ENCODE measurements at places on chromosomes 4 and X. TPM values are rescaled to one million over a fixed set of nuclear protein-coding genes. Genes with fewer than 3 reads are reported as not detected.

DNA sequence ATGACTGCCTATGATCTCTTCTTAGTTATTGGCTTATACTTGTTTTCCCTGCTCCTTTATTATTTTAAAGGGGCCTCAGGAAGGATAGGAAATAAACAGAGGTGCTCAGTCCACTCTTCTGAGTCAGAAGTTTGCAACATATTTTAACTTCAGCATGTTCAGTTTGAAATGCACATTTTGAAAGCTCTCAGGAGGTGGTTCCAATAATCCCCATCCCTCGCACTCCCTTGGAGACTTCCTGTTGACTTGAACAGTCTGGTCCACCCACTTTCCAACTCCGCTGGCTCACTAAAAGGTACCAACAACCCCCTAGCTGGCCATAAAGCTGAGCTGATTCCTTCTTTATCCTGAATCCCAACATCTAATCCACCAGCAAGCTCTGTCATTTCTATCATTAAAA lies 78.3 kb upstream of the DUSP21 start:
- no peak overlapping the region for H3K27ac ChIP-seq
- DNase-seq: no peak
- H3K4me3 ChIP-seq: no peak overlapping the region
- H3K4me1 ChIP-seq: peaks cover 4% of the 10 kb centered on the region
- H3K36me3 ChIP-seq: no peaks in the 10 kb centered on the region
- no peaks in the 10 kb centered on the region for H3K27me3 ChIP-seq

- no peak overlapping the region for H3K27ac ChIP-seq
- H3K4me3 ChIP-seq: no peak overlapping the region
- peaks cover 2% of the 10 kb centered on the region for H3K27me3 ChIP-seq
- DNase-seq: no peak
- H3K36me3 ChIP-seq: no peaks in the 10 kb centered on the region
Measured at GRCh38 chr4:72484981-72485380, 84.0 kb downstream of the ADAMTS3 start.

- H3K36me3 ChIP-seq: no peaks in the 10 kb centered on the region
- DNase-seq: no peak
Measured at GRCh38 chrX:123869488-123869887, 9.6 kb downstream of the XIAP start.

DNA sequence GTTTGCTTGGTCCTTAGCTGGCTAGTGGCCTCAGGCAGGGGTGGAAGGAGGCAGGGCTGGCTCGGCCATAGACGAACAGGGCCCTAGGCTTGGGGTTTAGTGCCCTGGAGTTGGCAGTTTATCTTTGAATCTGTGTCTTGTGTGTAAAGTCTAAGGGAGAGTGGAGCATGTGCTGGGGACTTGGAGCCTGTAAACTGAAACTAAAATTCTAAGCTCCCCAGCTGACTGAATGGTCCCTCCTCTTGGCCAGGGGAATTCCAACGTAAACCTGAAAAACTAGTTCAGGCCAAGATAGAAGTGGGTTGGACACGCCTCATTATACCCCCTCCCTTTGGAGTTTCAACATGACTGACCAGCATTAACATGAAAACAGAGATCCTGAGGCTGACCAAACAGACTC lies 46.1 kb upstream of the GPR78 start:
- no peaks in the 10 kb centered on the region for H3K36me3 ChIP-seq
- DNase-seq: no peak
- H3K27me3 ChIP-seq: no peaks in the 10 kb centered on the region
- H3K27ac ChIP-seq: peak overlapping the region; percentile 9

- peaks cover 20% of the 10 kb centered on the region for H3K4me1 ChIP-seq
- H3K36me3 ChIP-seq: no peaks in the 10 kb centered on the region
- H3K27ac ChIP-seq: peak overlapping the region; percentile 13
- H3K4me3 ChIP-seq: no peak overlapping the region
- no peak for DNase-seq
- H3K27me3 ChIP-seq: no peaks in the 10 kb centered on the region
Measured at GRCh38 chrX:46376246-46376885, 168.9 kb downstream of the ZNF674 start.

GRCh38 chrX:129577473-129577872 lies 37.4 kb downstream of the OCRL start:
- peaks cover 37% of the 10 kb centered on the region for H3K4me1 ChIP-seq
- H3K27ac ChIP-seq: peak overlapping the region; percentile 97
- DNase-seq: no peak
- H3K4me3 ChIP-seq: no peak overlapping the region

GRCh38 chrX:34877436-34877835 lies 65.2 kb upstream of the FAM47B start:
- no peaks in the 10 kb centered on the region for H3K36me3 ChIP-seq
- DNase-seq: no peak
- H3K27me3 ChIP-seq: no peaks in the 10 kb centered on the region
- no peak overlapping the region for H3K4me3 ChIP-seq
- peaks cover 66% of the 10 kb centered on the region for H3K4me1 ChIP-seq

DNA sequence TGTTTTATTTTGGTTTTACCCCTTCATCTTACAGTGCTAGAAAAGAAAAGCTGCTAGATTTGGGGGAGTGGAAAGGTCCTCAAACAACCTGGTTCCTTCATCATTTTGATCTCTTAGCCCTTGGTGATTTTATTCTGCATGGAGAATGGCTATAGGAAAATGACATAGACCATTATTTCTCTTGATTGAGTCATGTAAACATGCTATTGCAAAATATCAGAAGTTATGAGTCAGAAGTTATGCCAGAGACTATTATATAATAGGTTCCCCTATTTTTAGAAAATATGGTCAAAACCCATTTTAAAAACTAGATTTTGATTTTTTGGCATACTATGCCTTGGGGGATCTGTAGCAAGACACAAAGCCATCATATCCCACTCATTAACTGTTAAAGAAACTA lies 83.7 kb upstream of the FAM9C start:
- peaks cover 59% of the 10 kb centered on the region for H3K4me1 ChIP-seq
- no peak for DNase-seq
- no peaks in the 10 kb centered on the region for H3K36me3 ChIP-seq
- no peak overlapping the region for H3K4me3 ChIP-seq
- H3K27ac ChIP-seq: no peak overlapping the region
- no peaks in the 10 kb centered on the region for H3K27me3 ChIP-seq

- H3K4me1 ChIP-seq: peaks cover 17% of the 10 kb centered on the region
- no peaks in the 10 kb centered on the region for H3K36me3 ChIP-seq
- H3K4me3 ChIP-seq: no peak overlapping the region
Measured at GRCh38 chrX:41381685-41382084, 47.7 kb downstream of the DDX3X start.

DNA sequence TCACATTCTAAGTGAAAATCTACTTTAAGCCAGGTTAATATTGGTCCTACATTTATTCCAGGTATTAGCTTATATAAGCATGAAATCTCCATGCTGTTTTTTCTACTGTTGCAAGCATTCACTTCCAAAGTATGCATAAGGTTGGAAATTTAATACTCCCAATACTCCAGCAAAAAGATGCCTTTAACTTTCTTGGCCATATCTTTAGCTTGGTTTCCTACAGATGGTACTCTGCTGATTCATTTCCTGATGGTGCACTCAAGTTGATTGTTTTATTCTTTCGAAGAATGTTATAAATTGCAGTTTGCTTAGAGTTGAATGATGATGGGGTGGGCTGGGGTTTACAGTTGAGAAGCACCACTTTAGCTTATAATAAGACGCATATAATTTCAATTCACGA lies 330.2 kb downstream of the PTTG2 start:
- H3K27me3 ChIP-seq: no peaks in the 10 kb centered on the region
- no peak overlapping the region for H3K4me3 ChIP-seq
- H3K4me1 ChIP-seq: peaks cover 10% of the 10 kb centered on the region
- no peaks in the 10 kb centered on the region for H3K36me3 ChIP-seq
- DNase-seq: no peak

DNA sequence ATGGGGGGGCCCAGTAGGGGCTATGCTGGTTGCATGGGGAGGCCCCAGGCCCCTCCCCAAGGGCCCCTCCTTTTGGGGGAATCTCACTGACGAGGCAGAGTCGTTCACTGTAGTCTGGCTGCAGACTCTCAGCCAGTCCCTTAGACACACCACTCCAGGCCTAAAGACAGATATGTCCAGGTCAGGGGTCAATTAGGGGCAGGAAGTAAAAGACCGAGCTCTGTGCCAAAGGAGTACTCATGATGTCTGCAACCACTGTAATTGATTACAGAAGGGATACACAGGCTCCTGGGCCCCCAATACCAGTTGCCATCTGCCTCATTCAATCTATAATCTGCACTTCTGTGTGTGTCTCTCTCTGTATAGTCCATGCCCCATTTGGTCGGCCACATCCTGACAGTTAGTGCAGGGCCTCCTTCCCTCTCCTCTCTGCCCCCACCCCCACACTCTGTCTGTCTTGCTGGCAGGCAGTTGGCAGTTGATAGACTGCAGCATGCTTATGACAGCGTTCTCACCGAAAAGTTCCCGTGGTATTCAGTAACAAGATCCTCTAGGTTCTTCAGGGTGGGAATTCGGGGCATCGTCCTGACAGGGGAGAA lies 1.3 kb upstream of the CXorf65 start:
- peaks cover 6% of the 10 kb centered on the region for H3K4me1 ChIP-seq

DNA sequence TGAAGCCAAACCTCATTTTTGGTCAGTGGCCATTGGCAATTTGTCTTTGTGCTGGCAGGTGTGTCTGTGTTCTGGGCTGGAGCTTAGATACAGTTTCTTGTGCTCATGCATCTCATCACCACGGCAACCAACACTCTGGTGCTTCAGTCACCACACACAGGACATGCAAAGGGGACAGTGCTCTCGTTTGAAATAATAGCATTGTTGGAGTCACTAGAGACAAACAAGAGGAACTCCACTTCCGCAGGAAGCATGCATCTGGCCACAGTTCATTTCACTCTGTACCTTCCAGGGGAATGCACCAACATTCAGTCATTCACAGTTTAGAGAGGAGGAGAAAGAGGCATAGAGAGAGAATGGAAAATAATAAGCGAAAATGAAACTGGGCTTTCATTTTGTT lies 267.4 kb downstream of the ANK2 start:
- no peak overlapping the region for H3K4me3 ChIP-seq
- no peak for DNase-seq
- H3K27me3 ChIP-seq: no peaks in the 10 kb centered on the region
- no peaks in the 10 kb centered on the region for H3K4me1 ChIP-seq

- H3K36me3 ChIP-seq: no peaks in the 10 kb centered on the region
- no peak overlapping the region for H3K4me3 ChIP-seq
- no peak for DNase-seq
- no peaks in the 10 kb centered on the region for H3K27me3 ChIP-seq
Measured at GRCh38 chrX:56782352-56782751, 53.3 kb downstream of the NBDY start.

DNA sequence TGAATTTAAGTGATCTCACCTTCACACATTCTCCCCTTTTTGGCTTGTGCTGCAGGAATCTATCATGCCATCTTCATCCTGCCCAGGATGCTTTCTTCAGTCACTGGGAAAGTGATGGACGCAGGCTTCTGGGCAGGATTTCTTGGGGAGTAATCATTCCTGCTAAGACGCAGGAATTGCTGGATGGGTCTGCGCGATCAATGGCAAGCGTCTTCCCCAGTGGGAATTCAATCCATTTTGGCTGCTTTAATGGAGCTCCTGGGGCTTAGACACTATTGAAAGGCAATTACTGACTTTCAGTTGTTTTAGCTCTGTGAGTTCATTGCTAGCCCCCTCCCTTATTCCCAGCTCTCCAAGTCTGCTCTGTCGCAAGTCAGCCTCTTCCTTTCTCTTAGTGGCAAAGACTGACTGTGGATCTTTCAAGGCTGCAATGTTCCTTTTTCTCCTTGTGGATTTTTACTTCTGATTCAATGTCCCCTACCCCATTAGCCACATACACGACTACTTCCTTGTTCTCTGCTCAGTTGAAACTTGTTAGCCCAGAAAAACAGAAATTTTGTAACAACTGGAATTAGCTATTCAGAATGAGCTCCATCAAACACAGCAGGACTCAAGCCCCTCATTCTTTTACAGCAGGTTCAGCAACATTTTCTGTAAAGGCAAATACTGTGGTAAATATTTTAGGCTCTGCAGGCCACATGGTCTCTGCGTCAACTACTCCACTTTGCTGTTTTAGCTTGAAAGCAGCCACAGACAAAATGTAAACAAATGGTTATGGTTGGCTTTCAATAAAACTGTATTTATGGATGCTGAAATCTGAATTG lies 154.9 kb downstream of the ASB9 start:
- peaks cover 5% of the 10 kb centered on the region for H3K27me3 ChIP-seq
- H3K4me1 ChIP-seq: no peaks in the 10 kb centered on the region
- no peak overlapping the region for H3K27ac ChIP-seq
- no peaks in the 10 kb centered on the region for H3K36me3 ChIP-seq
- no peak for DNase-seq
- H3K4me3 ChIP-seq: no peak overlapping the region

DNA sequence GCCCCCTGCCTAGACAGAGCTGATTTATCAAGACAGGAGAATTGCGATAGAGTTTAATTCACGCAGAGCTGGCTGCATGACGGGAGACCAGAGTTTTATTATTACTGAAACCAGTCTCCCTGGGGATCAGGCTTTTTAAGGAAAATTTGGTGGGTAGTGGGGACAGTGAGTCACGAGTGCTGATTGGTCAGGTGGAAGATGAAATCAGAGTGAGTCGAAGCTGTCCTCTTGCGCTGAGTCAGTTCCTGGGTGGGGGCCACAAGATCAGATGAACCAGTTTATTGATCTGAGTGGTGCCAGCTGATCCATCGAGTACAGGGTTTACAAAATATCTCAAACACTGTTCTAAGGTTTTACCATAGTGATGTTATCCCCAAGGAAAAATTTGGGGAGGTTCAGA lies 36.6 kb downstream of the MYOZ2 start:
- no peak overlapping the region for H3K4me3 ChIP-seq
- H3K27me3 ChIP-seq: no peaks in the 10 kb centered on the region
- H3K4me1 ChIP-seq: no peaks in the 10 kb centered on the region
- no peak for DNase-seq
- no peak overlapping the region for H3K27ac ChIP-seq
- H3K36me3 ChIP-seq: no peaks in the 10 kb centered on the region

Gene IL1RAPL2
- total RNA-seq: not detected

GRCh38 chr4:127601029-127601428 lies 31.7 kb upstream of the INTU start:
- no peak for DNase-seq
- H3K4me1 ChIP-seq: peaks cover 7% of the 10 kb centered on the region
- no peak overlapping the region for H3K4me3 ChIP-seq
- no peaks in the 10 kb centered on the region for H3K36me3 ChIP-seq
- peaks cover 10% of the 10 kb centered on the region for H3K27me3 ChIP-seq

DNA sequence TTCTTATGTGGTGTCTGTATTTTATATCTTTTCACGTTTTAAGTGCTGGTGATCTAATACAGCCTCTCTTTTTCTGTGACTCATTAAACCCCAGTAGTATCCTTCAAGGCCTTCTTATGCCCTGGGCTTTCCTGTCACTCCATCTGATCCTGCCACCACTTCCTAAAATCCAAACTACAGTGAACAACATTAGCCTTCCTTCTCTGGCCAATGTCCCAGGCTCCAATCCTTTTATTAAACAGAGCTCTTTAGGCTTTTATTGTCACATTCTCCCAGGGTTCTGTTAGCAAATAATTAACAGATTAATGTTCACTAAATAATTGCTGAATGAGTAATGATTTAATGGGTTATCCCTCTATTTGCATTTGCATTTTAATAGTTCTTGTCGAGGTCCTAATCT lies 47.9 kb upstream of the ITM2A start:
- no peak overlapping the region for H3K4me3 ChIP-seq
- no peaks in the 10 kb centered on the region for H3K36me3 ChIP-seq
- H3K27me3 ChIP-seq: no peaks in the 10 kb centered on the region

Gene LRP2BP
- 0.49 TPM for total RNA-seq
